PC-9 (cell line): ENCODE measurements at places on chromosomes 6 and 20. TPM values are rescaled to one million over a fixed set of nuclear protein-coding genes. Genes with fewer than 3 reads are reported as not detected.

DNA sequence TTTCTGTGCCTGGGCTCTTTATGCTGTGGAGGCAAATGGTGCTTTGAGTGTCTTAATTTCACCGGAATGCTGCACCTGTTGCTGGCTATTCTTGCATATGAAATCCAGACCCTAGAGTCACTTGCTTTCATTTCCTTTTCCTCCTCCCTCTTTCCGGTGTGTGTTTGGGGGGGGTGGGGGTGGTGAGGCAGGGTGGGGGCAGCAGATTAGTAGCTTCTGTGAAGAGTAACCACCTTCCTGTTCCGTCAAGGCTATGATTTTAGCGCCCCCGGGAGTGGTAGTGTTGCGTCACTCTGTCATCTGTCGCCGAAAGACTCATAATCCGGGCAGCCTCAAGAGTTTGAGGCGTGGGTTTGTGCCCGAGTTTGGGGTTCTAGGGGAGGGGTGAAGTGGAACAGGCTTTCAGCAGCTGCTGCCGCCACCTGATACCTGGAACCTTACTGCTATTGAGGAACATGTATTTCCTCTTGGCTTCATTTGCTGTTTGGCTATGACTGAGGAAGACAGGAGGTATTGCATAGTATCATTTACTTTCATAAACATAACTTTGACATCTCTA lies 49.1 kb downstream of the UTRN start:
- DNase-seq: no peak

DNA sequence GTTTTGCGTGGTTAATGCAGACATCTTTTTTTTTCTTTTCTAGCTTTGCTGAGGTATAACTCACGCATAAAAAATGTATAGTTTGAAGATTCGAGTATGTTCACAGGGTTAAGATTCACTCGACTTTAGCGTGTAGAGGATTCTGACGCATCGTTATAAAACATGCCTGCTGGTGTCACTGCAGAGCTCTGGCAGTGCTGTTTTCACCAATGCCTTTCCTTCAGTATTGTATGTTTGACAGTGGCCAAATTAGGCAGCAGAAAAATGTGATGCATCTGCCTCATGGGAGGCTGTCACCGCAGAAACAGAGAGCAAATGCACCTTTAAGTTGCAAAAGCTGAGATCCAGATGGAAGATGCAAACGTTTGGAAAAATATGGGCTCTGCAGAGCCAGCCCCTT lies 18.0 kb upstream of the SIRPB2 start:
- DNase-seq: no peak

Gene FBXO9
- total RNA-seq: 49.9 and 56.5 TPM in 2 replicates

DNA sequence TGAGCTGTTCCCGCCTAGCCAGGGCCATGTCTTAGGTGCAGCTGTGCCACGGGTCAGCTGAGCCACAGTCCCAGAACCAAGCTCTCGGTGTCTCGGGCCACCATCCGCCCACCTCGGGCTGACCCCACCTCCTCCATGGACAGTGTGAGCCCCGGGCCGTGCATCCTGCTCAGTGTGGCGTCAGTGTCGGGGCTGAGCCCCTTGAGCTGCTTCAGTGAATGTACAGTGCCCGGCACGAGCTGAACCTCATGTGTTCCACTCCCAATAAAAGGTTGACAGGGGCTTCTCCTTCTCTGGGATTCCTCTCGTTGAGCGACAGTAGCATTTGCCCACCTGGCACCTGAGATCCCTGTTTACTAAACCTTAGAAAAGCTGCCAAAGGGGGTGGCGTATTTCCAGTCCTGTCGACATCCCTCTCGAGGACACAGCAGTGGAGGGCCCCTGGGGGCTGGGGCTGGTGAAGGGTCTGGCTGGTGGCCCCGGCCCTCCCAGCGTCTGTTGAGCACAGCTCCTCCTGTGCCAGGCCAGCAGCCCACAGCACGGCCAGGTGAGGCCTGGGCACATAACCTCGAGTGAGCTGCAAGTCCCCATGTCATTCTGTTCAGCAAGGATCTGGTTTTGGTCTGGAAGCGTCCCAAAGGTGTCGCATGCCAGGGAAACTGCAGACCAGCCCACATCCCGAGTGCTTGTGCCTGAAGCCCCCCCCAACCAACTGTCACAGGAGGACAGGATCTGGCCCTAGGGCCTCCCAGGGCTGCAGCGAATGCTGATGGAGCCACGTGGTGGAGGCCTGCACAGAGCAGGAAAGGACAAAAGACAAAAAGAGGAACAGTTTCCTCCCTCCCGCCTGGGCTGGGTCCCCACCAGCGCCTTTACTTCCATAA lies 21.2 kb upstream of the PYGB start:
- no peak for DNase-seq

Gene KCNB1
- total RNA-seq: 0.04 TPM in 1 of 2 replicates, not detected in the other

Gene PNPLA1
- 0.17 TPM in 1 of 2 replicates, not detected in the other for total RNA-seq

- DNase-seq: peak; percentile 44
These were observed 23.0 kb upstream of the IYD start for GRCh38 chr6:150345781-150346180.

DNA sequence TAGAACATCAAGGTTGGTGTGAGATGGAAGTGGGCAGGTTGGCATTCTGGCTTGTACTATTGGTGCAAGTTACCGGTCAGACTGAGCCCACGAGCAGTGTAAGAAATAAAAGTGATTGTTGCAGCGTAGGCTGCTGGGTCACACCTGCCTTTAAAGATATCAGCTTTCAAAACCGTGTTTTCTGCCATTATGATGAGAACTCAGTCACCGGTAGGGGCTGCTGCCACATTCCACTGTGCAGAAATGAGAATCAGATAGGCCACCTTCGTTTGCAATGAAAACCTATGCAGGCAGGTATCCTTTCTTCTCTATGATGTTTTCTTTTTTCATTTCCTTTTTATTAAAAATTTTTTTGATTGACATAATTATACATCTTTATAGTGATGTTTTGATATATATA lies 168.5 kb downstream of the MYLK4 start:
- DNase-seq: no peak

DNA sequence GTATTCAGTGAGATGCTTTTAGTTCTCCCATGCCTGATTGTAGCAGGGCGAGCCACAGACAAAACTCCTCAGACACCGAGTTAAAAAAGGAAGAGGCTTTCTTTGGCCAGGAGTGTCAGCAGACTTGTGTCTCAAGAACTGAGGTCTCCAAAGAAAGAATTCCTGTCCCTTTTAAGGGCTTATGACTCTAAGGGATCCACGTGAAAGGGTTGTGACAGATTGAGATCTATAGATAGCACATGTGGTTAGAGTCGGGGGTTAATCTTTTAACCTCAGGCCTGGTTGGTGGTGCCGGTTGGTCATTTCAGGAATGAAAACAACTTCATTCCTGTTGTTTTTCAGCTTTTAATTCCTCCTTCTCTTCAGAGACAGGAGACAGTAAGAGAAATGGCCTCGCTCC lies 168.8 kb upstream of the GRIK2 start:
- no peak for DNase-seq

GRCh38 chr6:129342243-129342642 lies 367.7 kb downstream of the ARHGAP18 start:
- no peak for DNase-seq

DNA sequence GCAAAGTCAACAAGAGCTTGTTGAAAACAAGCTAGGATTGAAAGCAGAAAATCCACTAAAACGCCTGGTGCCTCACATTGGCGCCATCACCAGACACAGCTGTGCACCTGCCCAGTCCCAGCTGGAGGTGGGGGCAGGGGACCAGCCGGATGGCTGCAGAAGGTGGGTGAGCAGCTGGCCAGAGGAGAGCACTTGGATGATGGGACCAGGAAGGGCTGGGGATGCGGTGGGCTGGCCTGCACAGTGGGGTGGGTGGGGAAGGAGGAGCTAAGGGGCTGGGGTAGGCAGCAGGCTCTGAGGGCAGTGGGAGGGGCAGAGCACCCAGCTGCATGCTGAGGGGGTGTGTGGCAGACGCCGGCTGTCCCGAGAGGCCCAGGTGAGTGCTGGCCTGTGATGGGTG lies 7.1 kb downstream of the CABLES2 start:
- no peak for DNase-seq

- DNase-seq: no peak
These were observed 30.8 kb downstream of the KIF16B start for GRCh38 chr20:16542477-16542876.

- no peak for DNase-seq
These were observed 33.8 kb downstream of the DLGAP4 start for GRCh38 chr20:36339646-36340592.

GRCh38 chr6:31113861-31114540 lies 599 bp upstream of the PSORS1C1 start:
- DNase-seq: no peak

GRCh38 chr6:37783025-37783855 lies 36.3 kb upstream of the ZFAND3 start:
- DNase-seq: no peak

Gene CHD6
- total RNA-seq: 48.6 and 51.1 TPM in 2 replicates

Gene ZSCAN23
- 9.1 and 12.0 TPM in 2 replicates for total RNA-seq

Gene ISM1
- total RNA-seq: not detected in 2 replicates

Gene OR2J3
- not detected in 2 replicates for total RNA-seq

DNA sequence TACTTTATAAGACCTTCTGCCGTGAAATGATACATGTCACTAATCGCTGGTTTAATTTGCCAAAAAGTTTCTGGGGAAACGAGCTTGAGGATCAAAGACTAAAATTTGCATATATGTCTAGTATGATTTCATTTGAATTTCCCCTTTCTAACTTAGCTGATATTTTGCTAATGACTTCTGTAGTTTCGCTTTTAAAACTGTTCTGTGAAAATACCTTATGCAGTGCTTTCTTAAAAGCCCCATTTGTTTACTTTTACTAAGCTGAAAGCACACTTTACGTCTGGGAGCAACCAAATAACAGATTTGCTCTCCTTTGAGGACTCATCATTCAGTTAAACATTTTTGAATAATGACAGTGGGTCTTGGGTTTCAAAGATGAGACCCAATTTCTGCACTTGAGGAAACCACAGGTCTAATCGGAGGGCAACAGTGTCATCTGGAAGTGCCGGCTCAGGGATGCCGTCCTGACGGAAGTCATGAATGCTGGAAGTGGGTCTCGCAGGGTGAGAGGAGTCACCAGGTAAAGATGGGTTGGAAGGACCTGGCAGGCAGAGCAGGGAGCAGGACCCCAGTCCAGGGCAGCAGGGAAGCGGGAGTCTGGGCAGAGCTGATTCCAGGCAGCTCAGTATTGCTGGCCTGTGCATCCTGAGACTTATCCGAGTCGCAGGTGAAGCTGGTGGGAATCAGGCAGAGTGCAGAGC lies 33.2 kb downstream of the PLEKHG1 start:
- DNase-seq: no peak

Gene PSORS1C2
- not detected in 2 replicates for total RNA-seq

GRCh38 chr6:96621983-96622382 lies 59.1 kb downstream of the FHL5 start:
- DNase-seq: no peak

Gene CRIP3
- total RNA-seq: 5.7 and 10.0 TPM in 2 replicates

Gene TTLL9
- total RNA-seq: 1.5 and 1.8 TPM in 2 replicates

DNA sequence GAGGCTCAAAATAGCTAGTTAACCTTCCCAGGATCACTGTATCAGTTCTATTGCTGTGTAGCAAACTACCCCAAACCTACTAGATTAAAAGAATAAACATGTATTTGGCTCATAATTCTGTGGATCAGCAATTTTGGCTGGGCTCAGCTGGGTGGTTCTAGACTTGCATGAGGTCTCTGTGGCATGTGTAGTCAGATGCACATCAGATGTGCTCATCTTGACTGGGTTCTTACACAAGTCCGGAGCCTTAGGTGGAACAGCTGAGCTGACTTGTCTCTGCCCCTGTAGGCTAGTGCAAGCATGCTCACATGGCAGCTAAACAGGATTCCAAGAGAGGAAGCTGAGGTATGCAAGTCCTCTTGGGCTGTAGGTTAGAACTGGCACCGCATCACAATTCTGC lies 173.2 kb upstream of the PRND start:
- DNase-seq: no peak

- DNase-seq: no peak
These were observed 195.5 kb downstream of the RIMS1 start for GRCh38 chr6:72081871-72082270.

GRCh38 chr20:9068841-9069663 lies at the start of gene PLCB4:
Gene PLCB4, plus strand, starts transcription at chr20:9069087. Its CDS starts 238,728 bp downstream, at chr20:9307815.
- peak; percentile 76 for DNase-seq

DNA sequence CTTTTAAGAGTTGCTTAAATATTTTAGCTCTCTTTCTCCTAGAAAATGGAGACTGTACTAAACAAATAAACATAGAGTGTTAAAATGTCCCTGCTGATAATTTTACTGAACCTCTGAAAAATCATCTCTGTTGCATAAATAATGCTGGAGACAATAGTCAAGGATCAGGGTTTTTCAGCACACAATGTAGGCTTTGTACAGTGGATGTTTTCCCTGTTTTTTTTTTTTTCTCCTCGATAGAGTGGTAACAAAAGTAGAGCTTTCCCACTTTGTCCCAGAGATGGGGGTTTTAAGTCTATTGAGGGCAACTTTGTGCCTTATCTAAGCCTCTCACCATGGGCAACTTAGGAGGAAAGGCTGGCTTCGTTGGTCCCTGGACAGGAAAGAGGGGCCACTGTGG lies 222.6 kb upstream of the HDDC2 start:
- DNase-seq: no peak

- DNase-seq: no peak
These were observed 211.5 kb upstream of the PROKR2 start for GRCh38 chr20:5528261-5528660.

- DNase-seq: no peak
These were observed 58.5 kb downstream of the DLL1 start for GRCh38 chr6:170232186-170233002.

GRCh38 chr6:56065408-56065807 lies 182.0 kb downstream of the COL21A1 start:
- DNase-seq: no peak

Gene TAGAP
- total RNA-seq: 0.23 TPM in 1 of 2 replicates, not detected in the other

GRCh38 chr6:166815629-166816028 lies 140.7 kb downstream of the RNASET2 start:
- no peak for DNase-seq

- DNase-seq: no peak
These were observed 18.3 kb downstream of the COL9A3 start for GRCh38 chr20:62834967-62835730.

GRCh38 chr6:168598251-168599117 lies 157.5 kb downstream of the SMOC2 start:
- no peak for DNase-seq

- DNase-seq: no peak
These were observed 144.2 kb downstream of the EYA2 start for GRCh38 chr20:47038566-47039560.

GRCh38 chr20:884983-885952 lies 30.9 kb downstream of the ANGPT4 start:
- DNase-seq: no peak

GRCh38 chr6:169950558-169950957 lies 199.1 kb downstream of the ERMARD start:
- no peak for DNase-seq

Gene FHL5
- not detected in 2 replicates for total RNA-seq

GRCh38 chr6:26033941-26034354 lies 53.3 kb upstream of the HFE start:
- DNase-seq: no peak

GRCh38 chr20:64222851-64223525 lies 32.6 kb upstream of the PCMTD2 start:
- DNase-seq: no peak

GRCh38 chr6:158026901-158027589 lies 45.4 kb downstream of the SYNJ2 start:
- DNase-seq: no peak
